ENCODE measurements at places on chromosomes 12 and 14.

DNA sequence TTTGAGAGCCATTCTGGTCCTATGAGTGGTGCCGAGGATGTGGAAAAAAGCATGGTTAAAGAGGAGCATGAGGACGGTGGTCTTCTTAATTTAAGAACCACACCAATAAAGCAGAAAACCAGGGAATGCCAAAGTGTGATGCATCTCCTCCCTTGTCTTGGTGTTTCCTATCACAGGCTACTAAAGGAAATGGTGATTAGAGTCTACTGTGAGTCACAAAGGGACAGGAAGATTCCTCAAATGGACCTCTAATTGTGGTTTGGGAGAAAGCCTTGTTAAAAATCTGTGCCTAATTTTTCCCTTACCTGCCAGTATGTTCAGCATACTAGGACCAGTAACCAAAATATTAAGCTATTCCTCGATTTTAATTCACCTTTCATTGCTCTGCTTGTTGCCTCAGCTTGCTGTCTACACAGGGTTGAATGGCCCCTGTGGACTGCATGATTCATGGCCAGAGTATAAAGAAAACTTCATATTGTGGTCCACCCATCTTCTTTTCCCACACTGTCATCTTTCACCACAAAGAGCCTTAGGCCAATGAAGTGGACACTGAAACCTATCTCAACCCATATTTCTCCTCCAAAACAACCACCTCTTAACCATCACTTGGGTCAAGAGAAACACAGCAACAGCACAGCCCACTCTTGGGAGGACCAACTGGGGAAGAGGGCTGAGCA lies 38.8 kb downstream of the DIO2 start:
- no peak for DNase-seq

DNA sequence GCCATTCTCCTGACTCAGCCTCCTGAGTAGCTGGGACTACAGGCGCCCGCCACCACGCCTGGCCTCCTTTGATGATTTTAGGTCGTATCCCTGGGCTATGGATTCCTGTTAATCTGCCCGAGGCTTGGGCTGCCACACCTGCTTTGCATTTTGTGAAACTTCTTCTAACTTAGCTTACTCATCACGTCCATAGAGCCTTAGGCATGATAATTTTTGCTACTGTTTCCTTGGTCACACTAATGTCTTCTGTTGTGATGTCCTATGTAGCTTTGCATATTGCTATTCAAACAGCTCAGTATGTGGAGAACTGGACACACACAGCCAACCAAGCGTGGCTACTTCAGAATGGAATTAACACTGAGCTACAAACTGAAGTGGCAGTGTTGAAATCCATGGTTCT lies 47.5 kb upstream of the DDX11 start:
- DNase-seq: peak; percentile 53

- DNase-seq: no peak
These were observed 289.1 kb upstream of the RTL1 start for GRCh38 chr14:101192661-101193000.

- DNase-seq: no peak
These were observed 729 bp upstream of the GAPDH start for GRCh38 chr12:6533653-6533922.

DNA sequence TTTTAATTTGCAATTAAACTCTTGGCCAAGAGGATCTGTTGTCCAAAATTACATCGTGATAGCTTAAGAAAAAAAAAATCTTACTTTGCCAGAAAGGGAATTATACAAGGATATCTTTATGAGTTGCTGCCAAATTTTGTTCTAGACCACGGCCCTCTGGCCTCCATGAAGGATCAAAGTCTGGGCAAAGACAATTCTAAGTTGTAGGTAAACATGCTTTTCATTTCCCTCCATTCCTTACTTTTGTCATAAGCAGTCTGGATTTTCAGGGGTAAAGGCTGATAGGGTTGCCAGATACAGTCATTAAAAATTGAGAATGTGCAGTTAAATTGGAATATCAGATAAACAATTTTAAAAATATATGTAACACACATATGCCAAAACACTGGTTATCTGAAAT lies 135.1 kb downstream of the MON2 start:
- DNase-seq: no peak

DNA sequence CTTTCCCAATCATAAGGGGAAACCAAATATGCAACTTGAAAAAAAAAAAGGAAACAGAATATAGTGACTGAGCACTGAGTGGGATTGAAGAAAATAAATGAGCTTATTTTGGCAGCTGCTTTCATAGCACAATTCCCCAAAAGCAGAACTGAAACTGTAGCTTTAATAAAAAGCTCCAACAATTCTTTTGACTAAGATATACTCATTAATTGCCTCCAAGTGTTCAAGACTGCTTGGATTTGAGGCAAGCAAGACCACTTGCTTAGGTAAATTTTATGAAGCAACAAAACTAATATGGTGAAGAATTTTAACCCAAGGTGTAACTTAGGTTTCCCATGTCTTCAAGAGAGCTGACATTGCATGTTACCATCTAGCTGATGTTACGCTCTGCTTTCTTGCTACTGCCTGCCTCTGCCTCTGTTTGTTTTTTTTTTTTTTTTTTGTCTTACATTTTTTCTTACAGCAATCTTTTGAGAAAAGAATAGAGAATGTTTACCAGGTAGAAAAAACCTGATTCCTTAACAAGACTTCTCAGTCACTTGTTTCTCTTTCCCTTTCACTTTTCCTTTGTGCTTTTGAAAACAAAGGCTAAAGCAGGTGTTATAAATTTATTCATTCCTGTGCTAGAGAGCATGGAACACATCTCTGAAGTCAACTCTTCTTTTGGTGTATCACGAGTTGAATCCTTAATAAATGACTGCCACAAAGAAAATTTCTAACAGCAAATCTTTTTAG lies 134.4 kb downstream of the BCAT1 start:
- no peak for DNase-seq

- no peak for DNase-seq
These were observed 112.0 kb downstream of the EPS8 start for GRCh38 chr12:15677228-15677627.

GRCh38 chr12:6275928-6276887 lies 34.3 kb upstream of the PLEKHG6 start:
- DNase-seq: no peak

- DNase-seq: no peak
These were observed 111.1 kb downstream of the DIP2B start for GRCh38 chr12:50615907-50616296.

- DNase-seq: no peak
These were observed 35.1 kb upstream of the KCNH3 start for GRCh38 chr12:49503674-49504180.

DNA sequence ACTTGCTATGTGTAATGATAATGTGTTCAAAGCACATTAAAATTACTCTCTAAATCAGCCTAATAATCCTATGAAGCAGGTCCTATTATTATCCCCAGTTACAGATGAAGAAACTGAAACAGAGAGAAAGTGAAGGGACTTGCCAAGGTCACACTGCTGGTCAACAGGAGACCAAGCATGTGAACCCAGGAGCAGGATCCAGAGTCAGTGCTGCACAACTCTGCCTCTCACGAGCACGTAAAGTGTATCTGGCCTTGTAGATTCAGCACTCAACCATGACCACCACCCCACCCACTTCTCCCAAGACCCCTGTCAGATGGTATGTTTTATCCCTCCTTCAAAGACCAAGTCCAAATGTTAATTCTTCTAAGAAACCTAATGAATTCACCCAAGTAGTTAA lies 100.7 kb downstream of the TTC7B start:
- no peak for DNase-seq

DNA sequence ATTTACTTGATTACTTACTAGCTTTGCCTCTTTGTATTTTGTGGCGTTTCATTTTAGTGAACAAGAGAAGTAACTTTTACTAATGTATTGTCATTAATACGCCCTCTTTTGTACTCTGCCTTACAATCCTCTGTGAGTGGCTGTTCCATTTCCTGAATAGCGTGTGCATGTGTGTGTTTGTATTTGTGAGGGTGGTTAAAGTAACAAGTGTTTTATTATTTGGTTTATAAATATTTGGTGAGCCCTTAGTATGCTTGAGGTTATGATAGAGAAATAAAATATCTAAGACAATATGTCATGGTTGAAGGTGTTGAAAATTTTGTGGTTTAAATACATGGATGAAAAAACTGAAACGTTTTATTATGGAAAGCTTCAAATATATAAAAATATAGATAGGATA lies 71.7 kb upstream of the REP15 start:
- no peak for DNase-seq

GRCh38 chr14:104953896-104954656 lies 24.1 kb downstream of the AHNAK2 start:
- no peak for DNase-seq

DNA sequence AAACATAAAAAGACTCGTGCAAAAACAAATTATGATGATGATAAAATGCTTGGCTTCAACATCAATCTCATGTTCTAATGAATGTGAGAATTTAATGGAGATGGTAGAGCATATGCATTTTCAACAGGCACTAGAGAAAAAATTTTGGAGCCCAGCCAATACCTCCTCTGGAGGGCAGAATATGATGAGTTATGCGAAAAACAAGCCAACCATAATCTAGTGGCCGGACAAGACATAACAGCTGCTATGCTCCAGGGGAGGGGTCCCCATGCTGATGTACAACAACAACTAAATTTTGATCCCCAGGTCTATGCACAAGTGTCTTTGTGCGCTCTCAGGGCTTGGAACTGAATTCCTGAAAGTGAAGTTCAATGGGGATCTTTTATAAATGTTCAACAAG lies 1197.5 kb downstream of the LRFN5 start:
- DNase-seq: no peak

- DNase-seq: no peak
These were observed 2.6 kb downstream of the POMT2 start for GRCh38 chr14:77318006-77318553.

- no peak for DNase-seq
These were observed 21.3 kb upstream of the C14orf132 start for GRCh38 chr14:96017882-96018281.

DNA sequence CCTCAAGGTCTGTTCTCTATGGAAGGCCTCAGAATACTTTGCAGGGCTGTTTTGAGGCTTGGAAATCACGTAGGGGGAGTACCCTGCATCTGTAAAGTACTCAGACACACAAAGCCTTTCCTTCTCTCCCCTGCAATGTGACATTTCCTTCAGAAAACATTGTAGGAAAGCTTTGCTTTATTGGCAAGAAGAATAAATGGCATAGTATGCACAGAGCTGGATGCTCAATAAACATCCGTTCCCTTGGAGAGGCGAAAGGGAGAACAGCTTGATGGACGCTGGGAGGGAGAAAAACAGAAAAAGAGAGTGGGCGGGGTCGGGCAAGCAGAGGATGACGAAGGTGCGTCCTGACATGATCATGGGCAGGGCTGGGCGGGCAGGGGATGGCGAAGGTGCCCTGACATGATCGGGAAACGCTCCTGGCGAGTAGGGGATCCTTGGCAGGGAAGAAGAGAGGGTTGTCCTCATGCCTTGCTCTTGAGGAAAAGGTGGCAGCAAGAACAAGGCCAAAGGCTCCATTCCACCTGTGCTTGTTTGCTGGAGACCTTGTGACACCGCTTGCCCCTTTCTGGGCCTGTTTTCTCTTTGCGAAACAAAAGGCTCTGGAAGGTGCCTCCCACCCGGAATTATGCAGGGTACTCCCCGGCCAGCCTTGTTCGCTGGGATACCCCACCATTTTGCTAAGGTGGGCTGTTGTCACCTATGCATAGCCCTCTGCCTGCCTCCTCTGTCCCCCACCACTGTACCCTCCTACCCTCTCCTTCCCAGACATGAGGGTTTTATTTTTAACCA lies 21.1 kb downstream of the IRF2BPL start:
- no peak for DNase-seq

DNA sequence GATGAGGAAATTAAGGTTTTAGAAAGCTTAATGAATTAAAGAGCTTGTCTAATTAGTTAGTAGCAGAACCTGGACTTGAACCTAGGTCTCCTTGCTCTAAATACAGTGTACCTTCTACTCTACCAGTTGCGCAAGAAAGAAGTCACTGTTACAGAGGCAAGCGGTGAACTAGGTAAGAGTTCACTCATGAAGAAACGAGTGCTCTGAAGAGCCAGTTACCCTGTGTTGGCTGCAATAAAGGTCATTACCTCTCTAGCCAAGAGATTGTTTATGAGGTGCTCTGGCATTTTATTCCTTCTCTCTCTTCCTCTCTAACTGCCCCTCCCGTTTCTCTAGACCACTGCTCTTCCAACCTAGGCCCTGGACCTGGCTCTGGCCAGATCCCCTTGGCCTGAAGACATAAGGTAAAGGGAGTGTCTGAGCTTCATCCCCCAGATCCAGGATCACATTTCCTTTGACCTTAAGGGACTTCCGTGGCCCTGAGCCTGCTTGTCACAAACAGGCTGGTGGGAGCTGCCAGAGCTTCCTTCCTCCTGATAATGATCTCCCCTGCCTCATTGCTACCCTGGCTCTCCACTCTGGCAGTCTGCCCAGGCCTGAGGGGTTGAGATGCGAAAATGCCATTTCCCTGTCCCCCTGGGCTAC lies 1.9 kb downstream of the RNASE7 start:
- DNase-seq: no peak

GRCh38 chr12:116306506-116306905 lies 29.0 kb upstream of the MED13L start:
- no peak for DNase-seq

GRCh38 chr14:21917699-21918436 lies 244.2 kb upstream of the OR4E1 start:
- peak; percentile 14 for DNase-seq

GRCh38 chr14:43790681-43791080 lies 716.4 kb downstream of the FSCB start:
- DNase-seq: no peak

DNA sequence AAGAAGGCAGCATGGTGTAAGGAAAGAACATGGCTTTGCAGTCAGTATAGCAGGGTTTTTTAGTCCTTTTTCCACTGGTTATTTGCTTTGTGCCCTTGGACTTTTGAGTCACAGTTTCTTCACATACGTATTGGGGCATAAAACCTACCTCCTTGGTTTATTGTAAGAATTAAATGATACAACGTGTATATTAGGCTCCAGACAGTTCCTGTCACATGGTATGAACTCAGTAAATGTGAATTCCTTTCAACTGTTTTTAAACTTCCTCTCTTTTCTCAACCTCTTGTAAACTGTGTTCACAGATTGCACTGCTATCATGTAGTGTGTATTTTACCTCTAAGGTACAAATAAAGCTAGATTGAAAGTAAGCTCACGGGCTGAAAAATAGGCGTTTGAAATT lies 29.5 kb downstream of the MSRB3 start:
- no peak for DNase-seq

DNA sequence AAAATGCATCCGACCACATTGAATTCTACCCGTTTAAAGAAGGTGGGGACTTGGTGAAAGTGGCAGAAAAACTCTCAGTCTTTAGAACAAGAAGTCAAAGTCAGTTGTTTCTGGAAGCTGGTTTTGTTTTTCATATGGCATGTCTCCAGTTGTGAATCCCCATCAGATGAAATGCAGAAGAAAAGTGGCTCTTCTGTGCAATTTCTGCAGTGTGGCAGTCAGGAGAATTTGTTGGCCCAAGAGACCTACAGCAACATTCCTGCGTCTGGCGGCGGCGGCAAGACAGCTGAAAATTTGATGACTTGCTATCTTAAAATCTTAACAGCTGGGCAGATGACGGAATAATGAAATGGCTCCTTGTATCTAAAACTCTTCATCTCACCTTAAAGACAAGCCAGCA lies 201.5 kb downstream of the FOXN3 start:
- no peak for DNase-seq

- no peak for DNase-seq
These were observed 545.6 kb downstream of the SNAPC1 start for GRCh38 chr14:62307844-62308243.

GRCh38 chr12:42588524-42589464 lies 752 bp downstream of the PRICKLE1 start:
- DNase-seq: no peak

Data from NCI-H2107 (cell line).